Coronary artery (tissue), 2 donors: ENCODE measurements at places on chromosomes 7 and 10.

DNA sequence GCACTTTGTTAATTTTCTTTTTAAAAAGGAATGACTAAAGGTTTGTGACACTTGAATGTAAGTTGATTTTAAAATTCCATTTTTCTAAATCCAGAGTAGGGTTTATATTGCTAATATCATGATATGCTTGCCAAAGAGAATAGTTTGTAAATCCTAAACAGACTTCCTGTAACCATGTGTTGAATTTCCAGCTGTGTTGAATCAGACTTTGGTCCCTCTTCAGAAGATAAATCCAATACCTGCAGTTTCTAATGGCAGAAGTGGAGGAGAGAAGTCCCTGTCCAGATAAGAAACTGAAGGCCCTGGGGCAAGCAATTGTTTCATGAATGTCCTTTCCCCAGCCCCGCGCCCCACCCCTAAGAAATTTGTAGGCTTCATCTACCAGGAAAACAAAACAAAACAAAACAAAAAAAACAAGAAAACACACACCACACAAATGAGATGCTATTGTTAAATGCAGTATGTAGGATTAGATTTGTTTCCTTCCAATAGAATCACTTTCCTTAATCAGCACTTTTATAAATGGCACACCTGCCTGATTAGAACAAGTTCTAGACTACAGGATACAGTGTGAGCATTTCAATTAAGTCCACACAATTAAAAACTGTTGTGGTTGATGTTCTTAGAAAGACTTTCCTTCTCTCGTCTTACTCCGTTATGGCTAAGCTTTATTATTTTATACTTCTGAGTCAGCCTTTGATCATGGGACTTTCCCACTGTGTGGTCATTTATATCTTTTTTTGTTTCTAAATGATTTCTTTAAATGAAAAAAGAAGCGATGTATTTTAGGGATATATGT, 122.8 kb downstream of the KAT6B start:
- no peak for DNase-seq

- no peak for DNase-seq
These were observed 29.1 kb downstream of the CPED1 start for GRCh38 chr7:121017586-121017985.

DNA sequence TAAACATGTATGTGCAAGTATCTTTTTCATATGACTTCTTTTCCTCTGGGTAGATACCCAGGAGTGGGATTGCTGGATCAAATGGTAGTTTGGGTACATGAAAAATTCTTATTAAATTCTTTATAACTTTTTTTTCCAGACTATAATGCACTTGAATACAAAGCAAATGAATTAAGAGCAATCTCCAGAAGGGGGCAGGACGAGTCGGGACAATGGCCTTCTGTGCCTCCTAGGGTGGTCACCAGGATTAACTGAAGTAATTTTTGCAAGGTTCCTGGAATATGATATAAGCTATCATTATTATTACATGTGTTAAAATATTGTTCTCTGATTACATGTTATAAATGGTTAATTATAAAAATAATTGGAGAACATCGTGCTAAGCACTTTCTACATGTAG, 127.2 kb downstream of the PPP1R17 start:
- no peak for DNase-seq

DNA sequence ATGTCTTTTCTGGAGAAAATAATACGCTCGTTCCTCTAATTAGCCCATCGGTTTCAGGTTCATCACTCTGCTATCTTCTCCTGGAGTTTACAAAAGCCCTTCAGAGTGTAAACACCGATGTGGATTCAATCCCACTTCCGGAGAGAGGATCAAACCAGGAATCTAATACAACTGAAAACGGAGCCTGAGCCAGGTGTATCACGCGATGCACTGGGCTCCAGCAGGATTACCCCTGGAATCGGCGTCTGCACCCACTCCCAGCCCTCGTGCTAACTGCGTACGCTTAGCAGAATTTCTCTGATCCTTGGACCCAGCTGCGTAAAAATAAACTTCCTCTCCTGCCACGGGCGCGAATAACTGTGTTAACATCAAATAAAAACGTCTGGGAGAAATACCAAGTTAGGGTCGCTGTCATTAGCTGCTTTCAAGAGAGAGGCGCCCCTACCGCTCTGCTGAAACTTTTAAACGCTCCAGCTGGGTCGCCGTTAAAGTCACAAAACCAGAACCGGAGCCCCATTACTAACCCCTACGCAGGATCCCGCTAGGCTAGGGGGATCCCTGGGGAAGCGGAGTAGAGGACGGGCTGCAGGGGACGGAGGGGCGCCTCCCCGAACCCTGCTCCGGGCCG, 502 bp downstream of the ZNF3 start:
- no peak for DNase-seq

GRCh38 chr10:132054564-132054963, 11.2 kb upstream of the JAKMIP3 start:
- DNase-seq = no peak

- no peak for DNase-seq
These were observed 712 bp downstream of the FOXP2 start for GRCh38 chr7:114415064-114415989.

DNA sequence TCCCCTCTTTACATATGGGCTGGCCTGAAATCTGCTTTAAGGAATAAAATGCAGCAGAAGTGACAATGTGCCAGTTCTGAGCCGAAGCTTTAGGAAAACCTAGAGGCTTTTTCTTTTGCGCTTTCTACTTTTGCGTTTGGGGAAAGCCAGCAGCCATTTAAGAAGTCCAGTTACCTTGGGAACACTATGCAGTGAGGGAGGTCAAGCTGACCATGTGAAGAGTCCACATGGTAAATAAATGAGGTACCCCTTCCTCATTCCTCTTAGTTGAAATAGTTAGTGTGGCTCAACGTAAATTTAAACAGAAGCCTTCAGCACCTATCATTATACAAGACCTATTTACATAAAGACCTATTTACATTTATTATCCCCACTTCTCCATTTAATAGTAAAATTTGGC, 78.5 kb downstream of the TFPI2 start:
- DNase-seq = no peak

GRCh38 chr7:27188386-27189294, 3.6 kb upstream of the HOXA11 start:
- peak; percentile 65 for DNase-seq

- no peak for DNase-seq
These were observed 8.4 kb upstream of the PVRIG start for GRCh38 chr7:100211342-100211780.

DNA sequence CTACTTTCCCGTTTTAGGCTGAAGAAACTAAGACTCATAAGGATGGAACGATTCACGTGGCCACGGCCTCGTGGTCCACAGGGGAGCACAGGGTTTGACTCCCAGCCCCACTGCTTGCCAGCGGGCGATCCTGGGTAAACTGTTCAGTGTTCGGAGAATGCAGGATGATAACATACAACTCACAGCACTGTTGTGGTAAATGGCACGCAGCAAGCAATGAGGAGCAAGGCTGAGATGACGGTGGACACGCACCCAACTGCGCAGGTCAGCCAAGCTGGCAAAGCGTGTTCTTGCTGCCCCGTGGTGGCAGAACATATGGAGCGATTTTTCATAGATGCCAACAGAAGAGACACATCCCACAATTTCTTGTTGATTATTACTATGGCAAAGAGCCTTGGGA, 272.7 kb downstream of the DNAJB6 start:
- no peak for DNase-seq

DNA sequence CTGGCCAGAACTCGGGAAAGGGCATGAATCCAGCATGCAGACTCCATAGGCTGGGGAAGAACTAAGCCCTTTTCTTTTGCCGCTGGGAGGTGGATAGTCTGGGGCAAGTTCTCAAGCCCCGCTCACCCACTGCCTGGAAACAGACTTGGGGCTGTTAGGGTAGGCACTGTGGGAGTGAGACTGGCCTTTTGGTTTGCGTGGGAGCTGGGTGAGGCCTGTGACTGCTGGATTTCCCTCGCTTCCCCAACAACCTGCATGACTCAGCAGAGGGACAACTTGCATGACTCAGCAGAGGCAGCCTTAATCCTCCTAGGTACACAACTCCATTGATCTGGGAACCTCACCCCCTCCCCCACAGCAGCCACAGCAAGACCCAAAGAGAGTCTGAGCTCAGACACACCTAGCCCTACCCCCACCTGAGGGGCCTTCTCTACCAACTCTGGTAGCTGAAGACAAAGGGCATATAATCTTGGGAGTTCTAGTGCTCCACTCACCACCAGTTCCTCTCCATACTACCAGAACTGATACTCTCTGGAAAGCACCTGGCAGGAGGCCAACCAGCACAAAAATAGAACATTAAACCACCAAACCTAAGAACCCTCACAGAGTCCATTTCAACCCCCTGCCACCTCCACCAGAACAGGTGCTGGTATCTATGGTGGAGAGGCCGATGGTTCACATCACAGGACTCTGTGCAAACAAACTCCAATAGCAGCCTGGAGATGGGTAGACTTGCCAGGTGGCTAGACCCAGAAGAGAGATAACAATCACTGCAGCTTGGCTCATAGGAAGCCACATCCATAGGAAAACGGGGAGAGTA, 81.4 kb upstream of the LAMB4 start:
- no peak for DNase-seq

GRCh38 chr10:112735041-112735695, 214.9 kb upstream of the TCF7L2 start:
- no peak for DNase-seq

DNA sequence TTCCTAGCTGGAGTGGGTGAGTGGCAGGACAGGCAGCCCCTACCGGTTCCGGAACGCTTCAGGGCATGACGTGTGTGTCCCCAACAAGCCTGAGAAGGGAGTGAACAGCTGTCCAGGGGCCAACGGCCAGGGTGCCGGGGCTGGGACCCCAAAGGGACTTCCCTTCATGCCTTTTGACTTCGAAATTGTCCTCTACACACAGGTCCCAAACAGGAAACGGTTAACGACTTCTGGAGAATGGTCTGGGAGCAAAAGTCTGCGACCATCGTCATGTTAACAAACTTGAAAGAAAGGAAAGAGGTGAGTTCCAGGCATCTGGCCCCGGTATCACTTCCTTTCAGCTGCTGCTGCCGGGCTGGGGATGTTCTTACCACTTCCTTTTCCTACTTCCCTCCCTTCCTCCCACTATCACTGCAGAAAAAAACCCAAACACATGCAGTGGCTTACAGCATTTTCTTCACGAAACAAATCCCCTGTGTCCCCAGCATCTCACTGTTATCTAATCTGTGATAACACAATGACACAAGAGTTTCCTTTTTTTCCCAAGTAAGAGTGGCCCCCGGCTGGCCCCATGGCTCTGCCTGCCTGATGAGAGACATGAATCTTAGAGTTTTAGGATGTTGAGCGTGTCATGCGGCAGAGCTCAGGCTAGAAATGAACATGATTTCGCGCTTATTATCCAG, 63.2 kb downstream of the MKI67 start:
- DNase-seq = peak; percentile 69

DNA sequence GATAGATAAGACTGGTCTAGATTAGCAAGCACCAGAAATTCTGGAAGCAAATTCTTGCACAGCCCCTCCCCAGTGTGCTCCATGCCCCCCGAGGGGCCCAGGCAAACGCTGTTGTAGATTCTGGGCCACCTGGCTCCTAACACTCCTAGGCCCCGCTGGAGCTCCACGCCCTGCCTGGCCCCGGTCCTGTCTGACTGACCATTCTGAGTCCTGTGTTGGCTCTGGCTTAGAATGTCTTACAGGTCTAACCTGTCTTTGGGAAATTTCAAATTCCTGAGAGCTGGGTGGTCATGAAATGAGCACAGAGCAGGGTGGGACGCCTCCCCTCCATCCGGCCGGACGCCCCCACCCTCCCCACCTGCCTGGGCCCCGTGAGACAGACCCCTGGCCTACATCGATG, 12.6 kb upstream of the OPALIN start:
- DNase-seq = no peak

DNA sequence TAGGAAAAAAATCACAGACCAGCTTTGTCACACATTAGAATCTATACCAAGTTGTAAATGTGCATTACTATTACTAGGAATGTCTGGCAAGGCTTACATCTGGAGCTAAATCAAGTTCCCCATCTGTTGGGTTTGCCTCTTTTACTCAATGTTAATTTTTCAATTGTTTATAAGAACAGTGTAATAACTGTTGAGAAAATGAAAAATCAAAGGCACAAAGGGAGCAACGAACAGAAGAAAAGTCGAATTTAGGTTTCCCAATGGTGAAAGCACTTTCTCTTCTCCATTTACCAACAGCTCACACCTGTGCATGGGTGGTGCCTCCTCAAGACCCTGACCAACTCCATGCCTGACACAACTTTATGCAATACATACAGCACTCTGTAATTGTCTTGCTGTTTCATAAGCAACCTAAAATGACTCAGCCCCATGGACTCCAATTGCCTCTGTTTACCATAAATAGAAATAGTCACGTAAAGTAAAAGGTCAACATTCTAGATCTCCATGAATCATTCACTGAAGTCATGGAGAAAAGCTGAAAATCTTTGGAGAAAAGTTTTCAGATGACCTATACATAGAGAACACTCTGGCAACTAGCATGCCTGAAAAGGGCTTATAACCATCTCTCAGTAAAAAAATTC, 95.5 kb upstream of the KCNIP2 start:
- DNase-seq = no peak

GRCh38 chr10:93336678-93337077, 145.5 kb downstream of the MYOF start:
- DNase-seq = no peak

DNA sequence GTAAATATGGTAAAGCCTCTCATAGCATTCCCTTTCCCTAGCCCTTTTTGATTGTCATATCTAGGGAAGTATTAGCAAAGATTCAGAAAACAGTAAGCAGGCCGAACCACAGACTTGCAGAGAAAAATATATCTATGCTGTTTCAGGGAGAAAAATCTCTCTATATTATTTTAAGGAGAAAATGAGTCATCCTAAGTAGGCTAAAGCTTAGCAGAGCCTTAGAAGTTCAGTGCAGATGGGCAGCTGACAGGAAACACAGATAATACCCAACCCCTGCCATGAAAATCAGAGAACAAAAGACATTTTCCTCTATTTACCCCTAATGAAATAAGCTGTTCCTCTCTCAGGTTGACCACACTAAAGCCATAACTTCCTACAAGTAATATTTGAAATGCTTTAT, 16.5 kb downstream of the C1QL3 start:
- DNase-seq = no peak

GRCh38 chr10:79269443-79269842, 77.8 kb upstream of the PPIF start:
- DNase-seq = no peak

GRCh38 chr7:27689150-27689549, 26.5 kb upstream of the HIBADH start:
- DNase-seq = no peak

DNA sequence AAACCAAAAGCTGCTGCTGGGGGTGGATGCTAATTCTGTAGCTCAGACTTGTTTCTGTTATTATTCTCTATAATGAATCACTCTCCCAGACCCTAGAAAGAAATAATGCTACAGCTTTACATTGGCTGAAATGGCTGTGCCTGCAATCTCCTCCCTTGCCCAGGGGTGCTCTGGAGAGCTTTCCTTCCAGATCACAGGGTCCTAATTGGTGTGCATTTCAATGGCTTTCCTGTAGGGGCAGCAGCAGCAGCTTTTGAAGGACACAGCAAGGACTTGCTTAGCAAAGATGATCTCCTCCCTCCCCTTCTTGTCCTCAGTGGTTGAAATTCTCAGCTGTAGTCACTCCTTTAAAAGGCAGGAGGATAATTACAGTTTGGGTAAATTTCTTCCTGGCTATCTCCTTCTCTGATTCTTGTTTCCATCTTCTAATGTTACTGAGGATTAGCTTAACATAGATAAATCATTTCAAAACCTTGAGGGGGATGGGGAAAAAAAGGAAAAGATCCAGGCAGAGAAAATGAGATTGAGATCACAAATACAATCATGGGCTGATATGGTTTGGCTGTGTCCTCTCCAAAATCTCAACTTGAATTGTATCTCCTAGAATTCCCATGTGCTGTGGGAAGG, 120.2 kb upstream of the CTTNBP2 start:
- no peak for DNase-seq
